ENCODE measurements at places on chromosomes 7 and 10.

DNA sequence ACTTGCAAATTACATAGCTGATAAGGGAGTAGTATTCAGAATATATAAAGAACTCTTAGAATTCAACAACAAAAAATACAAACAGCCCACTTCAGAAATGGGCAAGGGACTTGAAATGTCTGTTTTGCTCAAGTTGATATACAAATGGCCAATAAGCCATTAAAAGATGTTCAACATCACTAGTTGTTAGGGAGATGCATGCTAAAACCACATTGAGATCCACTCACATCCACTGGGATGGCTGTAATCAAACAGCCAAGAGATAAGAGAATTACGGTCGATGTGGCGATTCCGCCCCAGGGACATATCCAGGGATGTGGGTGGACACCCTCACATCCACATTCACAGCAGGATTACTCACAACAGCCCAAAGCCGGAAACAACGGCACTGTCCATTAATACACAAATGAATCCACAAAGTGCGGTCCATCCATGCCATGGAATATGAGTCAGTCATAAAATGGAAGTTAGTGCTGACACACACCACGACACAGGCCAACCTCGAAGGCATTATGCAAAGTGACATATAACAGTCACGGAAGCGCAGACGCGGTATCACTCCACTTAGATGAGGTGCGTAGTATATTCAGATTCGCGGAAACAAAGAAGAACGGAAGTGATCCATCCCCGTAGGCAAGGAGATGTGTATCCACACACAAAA lies 227.8 kb downstream of the DNAJB6 start:
- DNase-seq = peak; percentile 4

- no peak for DNase-seq
These were observed 269.9 kb upstream of the CACNA2D1 start for GRCh38 chr7:82713506-82713905.

- no peak for DNase-seq
These were observed 90.7 kb downstream of the UNCX start for GRCh38 chr7:1323178-1324027.

DNA sequence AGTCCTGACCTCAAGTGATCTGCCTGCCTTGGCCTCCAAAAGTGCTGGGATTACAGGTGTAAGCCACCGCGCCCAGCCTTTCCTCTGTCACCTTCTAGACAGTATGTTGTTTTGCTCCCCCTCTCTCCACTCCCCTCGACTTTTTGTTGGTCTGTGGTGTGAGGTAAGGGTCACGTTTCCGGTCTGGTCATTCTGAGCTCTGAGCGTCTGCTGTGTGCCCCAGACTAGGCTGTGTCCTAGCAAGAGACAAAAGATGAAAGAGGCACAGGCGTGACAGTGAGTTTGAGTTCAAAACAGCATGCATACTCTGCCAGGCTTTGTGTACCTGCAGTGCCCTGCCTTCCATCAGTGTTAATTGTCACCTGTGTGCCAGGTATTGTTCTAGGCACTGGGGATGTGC lies 87.4 kb upstream of the PPIF start:
- no peak for DNase-seq

GRCh38 chr7:156897673-156898072 lies 4.7 kb upstream of the LMBR1 start:
- peak; percentile 15 for DNase-seq

DNA sequence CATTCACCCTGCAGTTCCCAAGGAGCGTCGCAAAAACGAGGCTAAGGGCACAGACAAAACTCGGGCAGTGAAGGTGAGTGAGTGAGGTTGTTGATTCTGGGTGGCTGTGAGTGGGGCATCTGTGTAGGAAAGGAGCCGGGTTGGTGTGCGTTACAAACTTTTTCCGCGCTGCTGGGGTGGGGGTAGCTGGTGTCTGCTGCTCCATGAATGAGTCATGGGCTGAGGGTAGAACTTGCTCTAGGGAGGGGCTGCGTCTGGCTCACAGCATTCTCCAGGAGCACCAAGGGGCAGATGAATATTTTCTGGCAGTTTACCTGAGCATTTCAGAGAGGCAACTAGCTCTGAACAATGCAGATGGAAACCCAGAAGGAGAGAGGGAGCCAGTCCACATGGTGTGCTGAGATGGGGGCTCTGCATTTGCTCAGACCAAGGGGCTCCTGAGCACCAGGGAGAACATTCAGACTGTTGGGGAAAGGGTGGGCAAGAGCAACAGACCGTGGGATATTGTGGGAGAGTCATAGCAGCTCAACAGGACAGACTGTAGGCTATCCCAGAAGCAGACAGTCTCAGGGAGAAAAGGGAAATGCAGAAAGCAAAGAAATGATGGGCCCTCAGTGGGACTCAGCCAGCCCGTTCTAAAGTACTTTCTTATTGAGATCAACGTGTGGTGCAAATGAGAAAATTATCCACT lies 18.8 kb downstream of the NOBOX start:
- DNase-seq = peak; percentile 12

DNA sequence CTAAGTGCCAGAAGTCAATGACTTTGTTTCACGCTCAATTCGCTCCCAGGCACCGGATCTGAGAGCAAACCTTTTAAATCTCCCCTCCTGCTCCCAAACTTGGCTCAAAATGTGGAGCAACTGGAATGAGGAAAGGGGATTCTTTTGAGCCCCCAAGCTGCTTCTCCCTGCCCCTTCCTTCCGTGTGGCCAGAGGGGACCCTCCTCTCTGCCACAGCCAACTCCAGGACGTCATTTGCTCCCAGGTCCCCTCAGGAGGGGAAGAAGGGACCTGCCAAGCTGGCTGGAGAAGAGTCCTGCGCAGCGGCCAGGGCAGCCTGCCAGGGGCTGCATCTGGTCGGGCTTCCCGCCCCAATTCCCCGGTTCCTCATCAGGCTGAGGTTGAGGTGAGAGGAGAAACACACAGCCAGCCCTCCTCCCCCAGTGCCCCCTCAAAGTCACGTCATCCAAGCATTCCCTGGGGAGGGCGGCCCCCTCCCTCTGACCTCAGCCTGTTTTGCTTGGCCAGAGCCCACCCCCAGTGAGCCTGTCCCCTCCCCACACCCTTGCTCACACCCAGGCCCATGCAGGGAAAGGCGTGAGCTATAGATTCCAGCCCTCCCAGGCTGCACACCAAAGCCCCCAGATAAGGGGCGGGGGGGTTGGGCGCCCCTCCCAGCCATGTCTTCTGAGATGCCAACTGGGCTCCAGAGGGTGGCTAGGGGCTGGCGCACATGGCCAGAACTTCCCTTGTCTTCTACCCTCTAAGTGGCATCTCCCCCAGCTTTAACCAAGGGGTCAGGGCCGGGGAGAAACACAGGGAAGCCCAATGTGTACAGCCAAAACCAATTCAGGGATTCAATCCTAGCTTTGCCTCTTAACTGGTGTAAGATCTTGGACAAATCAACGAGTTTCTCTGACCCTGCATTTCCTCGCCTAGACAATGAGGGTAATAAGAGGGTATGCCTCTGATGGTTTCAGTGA lies 35.0 kb downstream of the SH3PXD2A start:
- DNase-seq = peak; percentile 63

GRCh38 chr7:1243290-1243963 lies 10.8 kb downstream of the UNCX start:
- no peak for DNase-seq

GRCh38 chr10:101896225-101896877 lies 52.8 kb upstream of the KCNIP2 start:
- no peak for DNase-seq

GRCh38 chr7:44287488-44288380 lies 37.7 kb downstream of the CAMK2B start:
- DNase-seq = peak; percentile 23

DNA sequence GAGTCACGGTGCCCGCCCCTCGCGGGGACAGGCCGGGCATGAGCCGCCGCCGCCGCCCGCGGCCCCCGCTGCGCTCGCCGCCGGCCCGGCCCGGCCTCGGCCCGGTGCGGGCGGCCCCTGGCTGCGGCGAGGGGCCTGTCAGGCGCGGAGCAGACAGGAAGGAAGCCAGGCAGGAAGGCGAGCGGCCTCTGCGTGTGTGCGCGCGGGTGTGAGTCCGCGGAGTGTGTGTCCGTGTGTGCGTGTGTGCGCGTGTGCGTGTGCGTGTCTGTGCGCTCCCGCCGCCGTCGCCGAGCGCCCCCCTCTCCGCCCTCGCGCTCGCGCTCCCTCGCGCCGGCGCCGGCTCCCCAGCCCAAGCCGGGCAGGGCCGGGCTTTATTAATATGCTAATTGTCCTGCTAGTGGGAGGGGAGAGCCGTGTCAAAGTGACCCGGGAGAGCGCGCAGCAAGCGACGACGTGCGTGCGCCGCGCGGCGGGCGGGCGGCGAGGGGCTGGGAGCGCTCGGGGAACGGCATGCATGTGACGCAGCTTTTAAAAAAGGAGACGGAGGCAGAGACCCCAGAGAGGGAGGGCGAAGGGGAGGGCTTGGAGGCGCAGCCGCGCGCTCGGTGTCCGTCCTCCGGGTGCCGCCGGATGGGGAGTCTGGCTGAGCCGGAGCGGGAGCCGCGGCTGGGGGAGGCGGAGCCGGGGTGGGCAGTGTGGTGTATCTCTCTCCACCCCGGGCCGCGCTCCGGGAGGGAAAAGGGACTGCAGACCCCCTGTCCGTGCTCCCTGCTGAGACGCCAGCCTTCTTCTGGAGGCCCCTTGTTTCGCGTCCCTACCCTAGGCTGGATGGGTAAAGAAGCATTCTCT lies at the start of gene LDB1:
Gene LDB1 (minus strand): TSS at position 227 of the 849 bp plus-strand sequence. CDS start 258 bp downstream, outside the sequence.
- peak; percentile 66 for DNase-seq

- DNase-seq = no peak
These were observed 25.4 kb downstream of the INPP5A start for GRCh38 chr10:132562916-132563456.

DNA sequence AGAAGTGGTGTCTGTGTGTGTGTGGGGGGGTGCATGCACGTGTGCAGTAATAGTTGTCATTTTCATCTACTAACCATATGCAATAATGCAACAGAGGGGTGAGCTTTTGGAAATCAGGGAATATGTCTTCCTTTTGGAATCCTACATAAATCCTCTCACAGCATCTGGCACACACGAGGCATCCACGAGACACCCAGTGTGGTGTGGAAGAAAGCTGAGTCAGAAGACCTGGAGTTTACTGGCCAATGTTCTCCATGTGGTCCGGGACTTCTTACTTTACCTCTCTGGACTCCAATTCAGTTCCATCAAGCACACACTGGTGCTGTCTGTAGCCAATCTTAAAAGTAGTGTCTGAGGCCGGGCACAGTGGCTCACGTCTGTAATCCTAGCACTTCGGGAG lies 43.1 kb upstream of the C10orf90 start:
- no peak for DNase-seq

DNA sequence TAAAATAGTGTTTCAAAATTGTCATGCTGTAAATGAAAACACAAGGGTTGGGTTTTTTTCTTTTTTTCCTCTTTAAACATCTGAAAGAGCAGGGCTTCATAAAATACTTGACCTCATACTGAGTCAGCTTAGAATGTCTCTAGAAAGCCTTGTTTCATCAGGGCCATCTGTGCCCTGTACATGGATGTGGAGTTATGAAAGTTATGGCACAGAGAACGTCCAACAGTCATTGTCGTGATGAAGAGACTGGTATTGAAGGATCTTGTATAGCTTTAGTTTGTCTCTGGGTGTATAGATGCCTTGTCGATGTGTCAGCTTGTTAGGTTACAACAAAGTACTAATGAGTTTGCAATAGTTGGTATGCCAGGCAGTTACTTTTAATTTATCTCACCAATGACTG lies 127.3 kb downstream of the FAM204A start:
- no peak for DNase-seq

DNA sequence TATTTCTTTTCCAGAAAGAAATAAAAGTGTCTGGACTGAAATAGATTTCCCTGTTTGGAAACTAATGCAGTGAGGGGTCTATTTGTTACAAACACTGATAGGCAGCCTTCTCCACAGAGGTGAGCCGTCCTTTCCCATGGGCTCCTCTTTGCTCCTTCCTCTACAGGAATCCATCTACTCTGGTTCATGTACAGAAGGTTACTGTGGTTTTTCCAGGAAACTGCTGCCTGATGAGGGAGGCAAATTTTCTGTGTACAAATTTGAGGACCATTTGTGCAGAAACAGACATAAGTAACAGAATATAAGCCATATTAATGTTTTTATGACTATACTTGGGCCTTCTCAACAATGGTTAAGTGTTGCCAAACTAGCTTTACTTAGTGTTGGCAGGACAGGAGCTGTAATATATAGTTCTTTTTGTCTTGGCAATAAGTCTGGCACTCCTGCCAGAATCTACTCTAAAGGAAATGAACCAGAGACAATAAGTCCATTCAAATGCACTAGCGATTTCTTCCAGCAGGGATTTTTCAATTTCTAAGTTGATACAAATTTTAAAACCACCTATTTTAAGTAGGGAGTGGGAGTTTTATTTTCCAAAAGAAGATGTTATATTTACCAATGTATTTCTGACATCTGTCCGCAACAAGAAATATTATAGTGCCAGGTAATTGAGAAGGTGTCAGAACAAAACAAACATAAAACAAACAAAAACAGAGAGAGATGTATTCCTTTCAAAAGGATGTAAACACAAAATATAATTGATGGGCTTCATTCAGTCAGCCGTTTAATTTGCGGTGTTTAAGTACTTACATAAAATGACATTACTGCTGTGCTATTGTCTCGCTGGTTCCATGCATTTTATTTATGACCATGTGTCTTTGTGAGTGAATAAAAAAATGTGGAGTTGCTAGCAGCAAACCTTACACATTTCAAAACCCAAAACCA lies 91.0 kb upstream of the NFE2L3 start:
- no peak for DNase-seq

- no peak for DNase-seq
These were observed 598.5 kb downstream of the SDK1 start for GRCh38 chr7:3899559-3899991.

DNA sequence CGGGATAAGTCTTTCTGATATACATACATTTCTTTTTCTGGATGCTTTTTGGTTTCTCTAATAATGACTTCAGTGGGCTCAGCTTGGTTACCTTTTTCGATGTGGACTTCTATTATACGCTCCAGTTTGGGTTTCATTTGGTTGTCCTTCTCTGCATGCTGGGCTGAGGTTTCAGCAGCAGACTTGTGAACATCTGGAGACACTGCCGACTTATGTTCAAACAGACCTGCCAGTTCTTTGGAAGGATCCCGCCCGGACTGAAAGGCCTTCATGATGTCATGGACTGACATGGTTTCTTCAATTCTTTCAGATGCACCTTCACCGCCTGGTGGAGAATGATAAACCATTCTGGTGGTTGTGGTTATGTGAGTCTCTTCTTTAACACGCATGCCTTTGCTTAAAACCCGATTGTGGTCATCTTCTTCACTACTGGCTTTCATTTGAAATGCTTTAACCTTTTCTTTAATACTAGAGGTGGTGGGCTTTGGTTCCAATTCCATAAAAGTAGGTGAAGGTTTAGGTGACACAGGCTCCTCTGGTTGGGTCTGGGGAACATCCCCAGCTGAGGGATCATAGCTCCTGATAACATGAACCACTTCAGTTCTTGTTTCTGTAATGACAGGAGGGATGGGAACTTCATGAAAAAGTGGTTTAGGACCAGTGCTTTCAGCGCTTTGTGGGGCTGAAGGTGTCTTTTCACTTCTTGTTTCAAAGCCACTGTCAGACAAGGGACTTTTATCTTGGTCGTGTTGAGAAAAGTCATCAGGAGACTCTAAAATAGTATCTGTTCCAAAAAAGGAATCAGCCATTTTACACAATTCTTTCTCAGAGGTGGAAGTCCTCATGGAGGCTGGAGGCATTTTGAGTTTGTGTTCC lies 167.7 kb upstream of the CCDC6 start:
- DNase-seq = no peak

GRCh38 chr10:105138358-105138757 lies 497.3 kb downstream of the SORCS3 start:
- DNase-seq = no peak

GRCh38 chr10:69087590-69088470 lies at the start of gene SRGN:
SRGN (plus strand) TSS chr10:69088103; CDS start chr10:69088158, 55 bp downstream.
- peak; percentile 51 for DNase-seq

GRCh38 chr7:41294556-41295454 lies 408.1 kb downstream of the INHBA start:
- no peak for DNase-seq
